Renal cortex interstitium (tissue), 15 donors: ENCODE measurements at places on chromosomes 1 and 21.
A peak's percentile ranks its signal among the peaks of the same experiment; 100 is the strongest.

- no peak for DNase-seq
Measured at GRCh38 chr1:93822730-93823425, 56.1 kb downstream of the DNTTIP2 start.

GRCh38 chr1:7549277-7550161 is 221.6 kb upstream of the VAMP3 start:
- DNase-seq, result no peak

DNA sequence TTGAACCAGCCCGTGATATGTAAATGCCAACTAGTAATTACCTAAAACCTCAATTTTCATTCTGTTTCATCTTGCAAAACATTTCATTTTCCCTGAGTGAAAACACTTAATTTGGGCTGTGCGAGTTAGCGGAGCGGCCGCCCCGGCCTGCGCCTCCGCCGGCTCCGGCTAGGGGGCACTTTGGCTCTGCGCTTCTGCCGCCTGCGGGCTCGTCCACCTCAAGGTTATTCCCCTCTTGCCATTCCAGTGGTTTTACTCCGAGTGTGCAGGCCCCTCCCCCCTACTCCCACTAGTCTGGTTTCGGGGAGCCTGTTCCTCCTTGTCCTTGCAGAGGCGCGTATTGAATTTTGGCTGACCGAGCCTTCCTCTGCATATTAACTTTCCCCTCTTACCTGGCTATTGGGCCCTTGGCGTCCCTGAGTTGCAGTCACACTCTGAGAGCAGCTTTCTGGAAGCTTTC is 55.6 kb downstream of the PEX14 start:
- DNase-seq, result no peak

- DNase-seq, result no peak
Measured at GRCh38 chr1:244651956-244652622, 837 bp upstream of the DESI2 start.

GRCh38 chr1:153546371-153546770 is 765 bp upstream of the S100A4 start:
- no peak for DNase-seq

- no peak for DNase-seq
Measured at GRCh38 chr1:40715491-40716059, 24.1 kb downstream of the NFYC start.

DNA sequence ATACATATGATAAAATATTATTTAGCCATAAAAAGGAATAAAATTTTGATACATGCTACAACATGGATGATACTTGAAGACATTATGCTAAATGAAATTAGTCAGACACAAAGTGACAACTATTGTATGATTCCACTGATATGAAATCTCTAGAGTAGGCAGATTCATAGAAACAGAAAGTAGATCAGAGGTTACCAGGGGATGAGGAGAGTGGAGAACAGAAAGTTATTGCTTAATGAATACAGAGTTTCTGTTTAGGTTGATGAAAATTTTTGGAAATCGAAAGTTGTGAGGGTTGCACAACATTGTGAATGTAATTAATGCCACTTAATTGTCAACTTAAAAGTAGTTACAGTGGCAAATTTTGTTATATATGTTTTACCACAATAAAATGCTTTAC is 315.7 kb upstream of the USP25 start:
- no peak for DNase-seq

GRCh38 chr1:234564035-234565029 is 45.6 kb downstream of the IRF2BP2 start:
- no peak for DNase-seq

- no peak for DNase-seq
Measured at GRCh38 chr1:228293393-228293792, 85.5 kb downstream of the OBSCN start.

DNA sequence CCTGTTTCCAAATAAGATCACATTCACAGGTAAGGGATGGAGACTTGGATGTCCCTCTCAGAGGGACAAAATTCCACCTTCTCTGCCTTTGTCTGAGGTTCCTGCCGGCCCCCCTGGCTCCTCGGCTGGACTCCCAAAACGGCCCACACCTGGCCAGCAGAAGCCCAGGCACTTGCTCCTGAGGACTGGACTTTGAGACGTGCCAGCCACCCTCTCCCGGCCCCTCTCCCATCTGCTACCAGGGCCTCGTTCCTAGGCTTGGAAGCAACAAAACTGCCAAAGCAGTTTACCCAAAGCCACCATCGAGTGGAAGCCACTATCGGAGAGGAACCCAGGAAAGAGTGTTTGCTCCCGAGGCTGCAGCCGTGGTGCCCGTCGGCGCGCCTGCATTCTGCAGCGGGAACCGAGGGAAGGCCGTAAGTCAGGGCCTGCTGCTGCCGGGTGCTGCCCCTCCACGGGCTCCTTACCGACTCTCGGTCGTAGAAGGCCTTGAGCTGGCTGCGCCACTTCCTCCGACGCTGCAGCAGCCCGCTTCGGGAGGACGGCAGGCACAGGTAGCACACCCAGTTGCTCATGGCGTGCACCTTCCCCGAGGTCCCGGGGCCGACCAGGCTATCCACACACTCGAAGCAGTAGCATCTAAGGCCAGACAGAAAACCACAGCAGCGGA is 3.5 kb downstream of the DNMT3L start:
- DNase-seq, result no peak

- DNase-seq, result no peak
Measured at GRCh38 chr21:15875286-15875685, 145.5 kb downstream of the USP25 start.

- DNase-seq, result peak; percentile 62
Measured at GRCh38 chr1:208047476-208047934, 136.6 kb upstream of the CD34 start.

DNA sequence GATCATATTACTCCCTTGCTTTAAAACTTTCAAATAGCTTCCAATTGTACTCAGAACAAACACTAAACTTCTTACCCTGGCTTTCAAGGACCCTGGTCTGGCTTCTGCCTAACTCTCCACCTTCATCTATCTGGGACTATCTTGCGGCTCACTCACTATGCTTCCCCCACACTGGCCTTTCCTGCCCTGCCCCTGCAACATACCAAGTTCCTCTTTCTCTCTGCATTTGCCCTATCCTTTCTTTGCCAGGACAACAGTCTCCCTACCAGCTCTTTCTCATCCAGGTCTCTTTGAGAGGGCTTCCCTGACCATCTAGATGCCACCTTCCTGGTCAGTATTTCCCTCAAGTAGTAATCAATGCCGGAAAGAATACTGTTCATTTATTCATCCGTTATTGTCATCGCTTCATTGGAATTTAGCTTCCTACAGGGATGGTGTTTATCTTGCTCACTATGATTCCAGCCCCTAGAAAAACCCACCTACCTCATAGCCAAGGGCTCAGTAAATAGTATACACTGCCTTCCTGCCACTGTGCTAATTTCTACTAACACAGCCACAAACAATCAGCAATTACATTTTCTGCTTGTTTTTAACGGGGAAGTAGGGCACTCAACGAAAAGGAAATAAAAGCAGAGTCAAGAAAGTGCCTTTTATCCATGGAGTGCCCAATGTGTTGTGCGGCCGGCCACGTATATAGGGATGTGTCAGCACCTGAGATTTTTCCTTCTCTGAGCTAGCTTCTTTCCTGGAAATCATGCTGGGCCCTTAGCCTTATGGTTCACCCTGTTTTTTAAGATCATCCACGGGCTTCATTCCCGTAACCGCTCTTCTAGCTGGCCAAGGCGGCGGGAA is 521 bp upstream of the CDC7 start:
- no peak for DNase-seq

DNA sequence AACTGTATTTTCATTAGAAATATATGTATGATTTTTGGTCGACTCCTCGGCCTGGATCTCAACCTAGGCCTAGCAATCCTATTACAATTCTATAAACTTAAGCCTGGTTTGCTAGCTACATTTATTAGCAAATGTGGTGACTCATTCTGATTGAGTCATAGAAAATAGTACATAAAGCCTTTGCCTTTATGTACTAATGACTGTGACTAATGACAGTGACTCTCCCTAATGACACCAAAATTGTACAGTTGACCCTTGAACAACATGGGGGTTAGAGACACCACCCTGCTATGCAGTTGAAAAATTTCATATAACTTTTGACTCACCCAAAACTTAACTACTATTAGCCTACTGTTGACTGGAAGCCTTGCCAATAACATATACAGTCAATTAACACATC is 78.9 kb downstream of the CLEC20A start:
- no peak for DNase-seq

GRCh38 chr1:10686404-10687040 is 109.9 kb downstream of the CASZ1 start:
- DNase-seq, result peak; percentile 64

DNA sequence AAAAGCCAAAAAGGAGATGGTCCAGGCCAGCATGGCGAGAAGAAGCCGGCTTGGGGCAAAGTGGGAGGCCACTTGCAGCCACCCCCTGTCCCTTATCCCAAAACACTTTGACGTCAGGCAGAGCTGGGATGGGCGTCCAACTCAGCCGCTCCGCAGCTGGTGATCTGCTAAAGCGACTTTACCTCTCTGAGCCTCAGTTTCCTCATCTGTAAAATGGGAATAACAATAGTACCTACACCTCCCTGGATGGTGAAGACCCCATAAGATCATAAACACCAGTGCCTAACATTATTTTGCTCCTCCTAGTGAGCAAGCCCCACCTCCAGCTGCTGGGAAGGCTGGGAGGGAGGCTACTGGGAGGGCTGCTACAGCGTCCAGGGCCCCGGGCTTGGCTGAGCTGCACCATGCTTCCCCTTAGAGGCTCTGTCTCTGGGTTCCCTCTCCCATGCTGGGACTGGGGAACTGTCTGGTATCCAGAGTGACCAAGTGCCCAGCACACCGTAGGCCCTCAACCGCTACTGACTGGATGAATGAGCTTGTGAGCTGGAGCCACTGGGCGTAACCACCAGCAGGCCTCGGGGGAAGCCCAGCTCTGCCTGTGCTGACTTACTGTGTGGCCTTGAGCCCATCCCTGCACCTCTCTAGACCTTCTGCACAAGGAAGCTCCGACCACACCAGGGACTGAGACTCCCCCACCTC is 18.3 kb downstream of the IFFO2 start:
- DNase-seq, result no peak

DNA sequence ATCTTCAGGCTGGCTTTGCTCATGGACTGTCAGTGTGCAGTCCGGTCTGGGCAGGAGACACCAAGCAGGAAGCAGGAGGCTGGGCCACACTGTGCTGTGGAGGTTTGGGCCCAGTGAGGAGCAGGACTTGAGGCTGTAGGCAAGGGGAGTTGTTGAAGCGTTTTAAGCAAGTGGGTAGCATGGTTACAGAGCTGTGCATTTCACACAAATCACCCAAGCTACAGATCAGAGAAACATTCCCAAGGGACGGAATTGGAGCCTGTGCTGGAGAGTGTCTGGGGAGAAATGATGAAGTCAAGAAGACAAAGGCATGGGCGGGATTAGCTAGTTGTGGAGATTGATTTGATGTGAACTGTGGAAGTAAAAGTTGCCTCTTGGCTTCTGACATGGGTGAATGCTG is 60.9 kb downstream of the KIF21B start:
- DNase-seq, result no peak

DNA sequence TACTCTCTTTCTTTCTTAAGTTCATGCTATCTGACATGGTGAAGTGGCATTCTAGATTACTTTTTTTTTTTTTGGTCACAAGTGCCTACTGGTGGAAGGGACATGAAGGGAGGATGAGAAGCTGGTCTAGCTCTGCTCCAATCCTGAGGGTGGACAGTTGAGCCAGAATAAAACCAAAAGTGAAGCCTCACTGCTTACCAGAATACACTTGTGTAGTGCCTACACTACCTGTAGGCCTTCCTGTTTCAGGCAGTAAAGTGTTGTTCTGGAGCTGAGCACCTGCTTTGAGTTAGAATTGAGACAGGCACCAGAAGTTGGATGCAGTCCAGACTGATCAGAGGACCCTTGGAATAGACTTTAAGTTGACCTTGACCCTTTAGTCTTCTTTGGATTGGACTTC is 40.4 kb upstream of the APOBEC4 start:
- no peak for DNase-seq

- DNase-seq, result no peak
Measured at GRCh38 chr1:197902131-197902453, 338 bp upstream of the C1orf53 start.

GRCh38 chr1:43038232-43038935 is 79.7 kb upstream of the SLC2A1 start:
- no peak for DNase-seq

- no peak for DNase-seq
Measured at GRCh38 chr1:229892515-229893117, 174.4 kb upstream of the GALNT2 start.

DNA sequence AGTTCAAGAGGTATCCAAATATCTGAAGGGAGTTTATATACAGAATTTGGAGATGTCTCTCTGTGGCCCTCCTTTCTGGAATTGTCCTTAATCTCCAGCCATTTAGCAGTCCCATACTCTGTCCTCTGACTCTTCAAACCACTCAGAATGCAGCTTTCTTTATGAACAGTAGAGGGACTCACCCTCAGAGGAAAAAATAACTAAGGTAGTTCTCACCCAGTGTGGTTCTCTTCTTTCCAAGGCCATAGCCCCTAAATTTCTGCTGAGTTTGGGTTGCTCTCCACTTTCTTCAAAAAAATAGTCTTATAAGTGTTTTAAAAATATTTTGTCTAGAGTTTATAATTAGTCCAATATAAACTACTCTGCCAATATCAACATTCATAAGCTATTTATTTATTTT is 369.7 kb downstream of the MATN1 start:
- no peak for DNase-seq

GRCh38 chr1:22414244-22414751 is 37.4 kb upstream of the ZBTB40 start:
- peak; percentile 57 for DNase-seq

DNA sequence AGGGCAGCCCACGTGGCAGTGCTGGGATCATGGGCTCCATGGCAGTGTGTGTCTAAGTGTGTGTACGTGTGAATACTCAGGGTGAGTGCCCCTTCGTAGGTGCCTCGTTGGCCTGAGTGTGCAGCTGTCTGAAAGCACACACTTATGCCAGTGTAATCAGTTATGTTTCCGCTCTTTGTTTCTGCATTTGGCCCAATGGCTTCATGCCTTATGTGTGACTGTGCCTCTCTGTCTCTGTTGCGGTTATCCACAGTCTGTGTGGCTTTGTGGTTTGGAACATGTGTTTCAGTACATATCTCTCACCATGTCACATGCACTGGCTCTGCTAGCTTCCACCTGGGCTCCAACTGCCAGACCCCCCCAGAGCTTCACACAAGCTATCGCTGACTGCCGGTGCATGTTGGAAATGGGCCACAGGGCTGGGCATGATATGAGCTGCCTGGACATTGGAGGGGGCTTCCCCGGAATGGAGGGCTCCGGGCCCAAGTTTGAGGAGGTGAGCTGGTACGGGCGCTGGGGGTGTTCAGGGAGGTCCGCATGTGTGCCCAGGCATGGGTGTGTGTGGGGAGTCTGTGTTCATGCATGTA is 70.3 kb upstream of the TINAGL1 start:
- no peak for DNase-seq

- DNase-seq, result no peak
Measured at GRCh38 chr1:35461966-35462651, 95.1 kb downstream of the KIAA0319L start.
